Activated CD4-positive, alpha-beta T cell treated with anti-CD3 and anti-CD28 coated beads for 4 hours (primary cell): ENCODE measurements at places on chromosomes 4 and X.

DNA sequence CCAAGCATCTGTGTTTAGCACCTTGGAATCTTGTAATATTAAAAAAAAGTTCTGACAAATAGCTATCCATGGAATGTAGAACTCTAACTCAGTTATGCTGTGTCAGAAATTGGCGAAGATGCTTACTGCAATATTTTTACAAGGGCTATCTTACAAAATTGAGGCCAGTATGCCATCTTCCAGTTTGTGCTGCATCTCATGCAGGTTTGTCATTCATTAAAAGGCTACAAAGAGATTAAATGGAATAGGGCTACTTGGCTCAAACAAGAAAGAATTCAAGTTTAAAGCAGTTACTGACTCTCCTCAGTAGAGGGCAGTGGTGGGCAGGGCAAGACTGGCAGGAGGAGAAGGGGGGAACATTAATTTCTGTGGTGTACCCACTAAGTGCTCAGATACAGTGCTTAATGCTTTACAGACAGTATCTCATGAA lies 66.5 kb downstream of the SHROOM4 start:
- DNase-seq = no peak

DNA sequence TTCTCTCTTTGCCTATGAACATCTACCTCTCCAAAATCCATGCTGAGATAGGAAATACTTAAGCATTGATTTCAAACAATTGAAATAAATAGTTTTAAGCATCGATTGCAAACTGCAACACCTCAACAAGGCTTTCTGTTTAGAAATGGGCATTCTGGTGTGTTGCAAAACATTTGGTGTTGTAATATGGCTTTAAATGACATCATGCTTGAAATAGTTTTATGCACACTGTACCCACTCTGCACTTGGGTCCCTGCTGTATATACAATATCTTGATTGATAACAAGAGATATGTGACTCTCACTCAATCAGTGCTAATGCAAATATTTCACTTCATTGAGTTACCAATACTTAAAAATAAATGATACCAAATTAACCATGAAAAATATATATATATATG lies 964.9 kb upstream of the GRIA3 start:
- no peak for DNase-seq

DNA sequence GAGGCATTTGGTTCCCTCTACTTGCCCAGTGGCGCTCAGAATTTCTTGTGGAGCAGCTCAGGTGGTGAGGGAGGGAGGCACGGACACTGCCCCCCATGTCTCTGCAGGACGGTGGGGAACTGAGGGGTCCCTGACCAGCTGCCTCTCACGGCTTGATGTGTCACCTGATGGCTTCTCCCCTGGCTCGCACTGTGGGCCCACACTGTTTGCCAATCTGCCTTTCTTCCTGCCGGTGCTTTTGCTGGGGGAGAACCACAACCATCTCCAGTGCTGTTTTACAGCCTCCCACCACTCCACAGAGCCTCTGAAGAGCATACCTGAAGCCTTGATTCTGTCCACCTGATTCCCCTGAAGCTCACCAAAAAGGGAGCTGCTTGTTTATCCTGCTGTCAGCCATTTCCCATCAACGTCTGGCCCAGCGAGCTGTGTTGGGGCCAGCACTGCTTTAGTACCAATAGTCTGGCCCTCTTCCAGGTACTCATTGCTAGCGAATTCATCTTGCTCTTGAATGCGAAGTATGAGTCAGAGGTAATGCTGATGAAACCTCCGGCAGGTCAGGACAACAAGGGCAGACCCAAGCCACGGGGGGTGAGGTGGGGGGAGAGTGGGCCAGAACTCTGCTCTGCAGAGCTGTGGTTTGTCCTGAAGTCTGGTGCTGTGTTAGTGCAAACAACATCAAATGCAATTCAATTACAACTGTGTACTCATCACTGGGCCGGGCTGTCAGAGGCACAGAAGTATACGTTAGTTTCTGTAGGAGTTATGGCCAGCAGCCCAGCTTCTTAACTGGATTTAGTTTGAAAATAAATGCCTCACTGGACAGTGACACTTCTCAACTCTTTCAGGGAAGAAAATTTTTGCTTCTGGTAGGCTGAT lies 208.3 kb upstream of the JADE1 start:
- no peak for DNase-seq

- DNase-seq = no peak
Observed at GRCh38 chr4:8939840-8940742, 68.5 kb upstream of the HMX1 start.

GRCh38 chrX:108309144-108309543 lies 129.1 kb downstream of the COL4A6 start:
- DNase-seq = no peak

- no peak for DNase-seq
Observed at GRCh38 chr4:87977521-87978278, 2.2 kb downstream of the SPP1 start.

- DNase-seq = no peak
Observed at GRCh38 chr4:8922481-8922880, 50.8 kb upstream of the HMX1 start.

DNA sequence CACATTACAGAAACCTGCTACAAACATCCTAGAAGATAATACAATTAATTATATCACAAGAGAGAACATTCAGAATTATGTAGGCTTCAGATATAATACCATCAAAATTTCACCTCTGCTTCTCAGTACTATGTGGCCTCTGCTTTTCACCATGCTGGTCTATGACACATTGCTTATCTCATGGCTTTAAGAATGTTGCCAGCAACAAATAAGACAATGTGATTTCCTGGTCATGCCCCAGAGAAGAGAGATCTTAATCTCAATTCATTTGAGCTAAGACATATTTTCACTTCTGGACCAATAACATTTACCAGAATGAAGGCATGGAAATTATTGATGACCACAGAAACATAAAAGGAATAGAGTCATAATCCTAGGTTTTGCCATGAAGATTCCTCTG lies 1233.4 kb upstream of the ADGRL3 start:
- no peak for DNase-seq

DNA sequence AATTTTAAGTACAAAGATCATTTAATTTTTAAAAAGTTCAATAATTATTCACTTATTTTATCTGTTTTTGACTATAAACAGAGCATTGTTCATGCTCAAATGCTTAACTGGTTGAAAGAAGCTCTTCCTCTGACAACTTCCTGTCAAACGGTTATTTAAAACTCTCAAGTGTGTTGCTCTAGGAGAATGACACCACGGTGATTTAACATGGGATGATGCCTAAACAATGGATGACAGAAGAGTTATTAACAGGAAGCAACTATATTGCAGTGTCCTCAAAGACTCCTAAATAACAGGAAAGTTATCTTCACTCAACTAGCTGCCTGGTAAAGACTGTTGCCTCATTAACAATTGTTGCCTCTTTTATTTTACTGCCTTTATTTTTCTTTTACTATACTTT lies 509.6 kb downstream of the PACRGL start:
- DNase-seq = no peak

DNA sequence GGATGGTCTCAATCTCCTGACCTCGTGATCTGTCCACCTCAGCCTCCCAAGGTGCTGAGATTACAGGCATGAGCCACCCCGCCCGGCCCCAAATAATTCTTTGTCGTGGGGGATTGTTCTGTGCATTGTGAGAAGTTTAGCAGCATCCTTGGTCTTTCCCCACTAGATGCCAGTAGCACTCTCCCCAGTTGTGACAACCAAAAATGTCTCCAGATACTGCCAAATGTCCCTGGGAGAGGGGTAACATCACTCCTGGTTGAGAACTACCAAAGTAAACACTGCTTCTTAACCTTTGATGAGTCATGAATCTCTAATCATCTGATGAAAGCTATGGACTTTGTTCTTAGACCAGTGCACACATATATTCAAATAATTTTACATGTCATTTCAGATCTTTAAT lies 90.7 kb upstream of the BRS3 start:
- DNase-seq = no peak

DNA sequence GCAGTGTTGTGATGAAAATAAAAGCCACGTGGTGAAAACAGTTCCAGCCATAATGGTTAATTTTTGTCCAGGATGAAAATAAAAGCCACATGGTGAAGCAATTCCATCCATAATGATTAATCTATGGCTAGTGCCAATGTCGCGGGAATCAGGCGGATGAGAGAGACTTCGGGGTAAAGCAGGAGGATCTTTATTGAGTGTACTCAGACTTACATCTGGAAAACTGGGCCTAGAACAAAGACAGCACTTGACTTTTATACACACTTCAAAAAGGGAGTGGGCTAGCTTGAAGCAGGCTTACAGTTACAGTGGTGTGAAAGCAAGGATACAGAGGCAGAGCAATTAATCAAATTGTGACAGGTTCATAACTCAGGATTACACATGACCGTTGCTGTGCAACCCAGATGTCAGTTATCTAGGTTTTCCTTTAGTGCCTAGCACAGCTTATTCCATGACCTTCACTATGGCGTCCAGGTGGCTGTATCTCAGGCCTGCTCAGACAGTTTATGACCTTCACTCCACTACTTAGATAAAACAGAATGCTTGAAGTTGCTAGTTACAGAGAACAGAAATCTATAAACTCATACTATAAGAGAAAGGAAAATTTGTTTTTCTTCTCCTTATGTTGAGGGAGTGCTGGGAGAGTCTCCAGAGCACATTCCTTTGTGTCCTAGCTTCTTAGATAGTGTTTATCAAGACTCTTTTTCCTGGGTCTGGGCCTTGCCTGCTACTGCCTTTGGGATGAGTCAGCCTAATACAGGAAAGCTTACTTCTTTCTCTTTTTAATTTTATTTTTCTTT lies 5.9 kb upstream of the PLA2G12A start:
- no peak for DNase-seq

- no peak for DNase-seq
Observed at GRCh38 chrX:19728915-19729314, 158.5 kb downstream of the SH3KBP1 start.

DNA sequence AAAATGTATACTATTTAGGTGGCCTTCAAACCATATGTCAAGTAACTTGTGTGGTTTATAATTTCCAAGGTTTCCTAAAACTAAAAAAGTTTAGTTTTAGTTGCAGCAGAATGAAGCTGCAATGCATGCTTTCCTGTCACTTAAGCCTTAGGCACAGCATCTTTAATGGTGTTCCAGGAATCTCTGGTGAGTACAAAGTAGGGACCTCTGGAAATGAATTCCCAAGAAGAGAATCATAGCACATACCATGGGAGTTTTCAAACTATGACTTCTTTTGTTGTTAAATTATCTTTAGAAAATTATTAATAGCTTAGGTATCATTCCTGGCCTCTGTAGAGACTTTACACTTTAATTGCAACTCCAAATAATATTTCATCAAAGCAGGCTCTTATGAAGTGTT lies 1005.9 kb upstream of the PABPC4L start:
- no peak for DNase-seq

GRCh38 chr4:186726426-186727168 lies 2.9 kb upstream of the FAT1 start:
- no peak for DNase-seq

- no peak for DNase-seq
Observed at GRCh38 chrX:1416965-1417760, 25.2 kb upstream of the SLC25A6 start.

GRCh38 chr4:4880492-4880891 lies 21.0 kb downstream of the MSX1 start:
- no peak for DNase-seq

- DNase-seq = no peak
Observed at GRCh38 chrX:127190381-127190780, 370.9 kb downstream of the PRR32 start.

DNA sequence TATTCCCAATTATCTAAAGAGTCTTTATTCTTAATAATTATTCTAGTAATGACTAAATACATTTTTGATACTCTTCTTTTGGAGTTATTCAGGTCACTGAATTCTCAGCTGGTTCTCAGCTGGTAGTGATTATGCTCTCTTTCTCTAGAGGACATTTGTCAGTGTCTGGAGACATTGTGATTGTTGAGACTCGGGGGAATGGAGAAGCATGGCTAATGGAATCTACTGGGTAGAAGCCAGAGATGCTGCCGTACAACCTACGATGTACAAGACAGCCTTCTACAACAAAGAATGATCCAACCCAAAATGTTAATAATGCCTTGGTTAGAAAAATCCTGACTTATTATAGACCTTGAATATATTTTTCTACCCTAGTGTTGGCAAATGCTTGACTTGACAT lies 149.2 kb upstream of the ANKRD50 start:
- no peak for DNase-seq

DNA sequence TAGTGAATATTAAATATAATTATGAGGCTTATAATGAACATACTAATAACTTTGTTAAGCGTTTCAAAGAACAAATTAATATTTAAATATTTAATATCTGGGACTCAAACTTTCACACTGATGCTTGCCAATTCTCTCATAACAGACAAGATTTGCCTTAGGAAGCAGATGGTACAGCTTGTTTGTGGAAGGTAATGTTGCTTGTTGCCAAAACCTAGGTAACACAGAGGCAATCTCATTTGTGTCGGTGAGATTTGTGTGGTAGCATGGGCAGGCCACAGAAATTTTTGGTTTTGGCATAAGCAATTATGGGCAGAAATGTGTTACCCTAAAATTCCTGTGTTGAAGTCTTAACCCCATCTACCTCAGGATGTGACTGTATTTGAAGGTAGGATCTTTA lies 114.9 kb upstream of the AFF2 start:
- DNase-seq = no peak

DNA sequence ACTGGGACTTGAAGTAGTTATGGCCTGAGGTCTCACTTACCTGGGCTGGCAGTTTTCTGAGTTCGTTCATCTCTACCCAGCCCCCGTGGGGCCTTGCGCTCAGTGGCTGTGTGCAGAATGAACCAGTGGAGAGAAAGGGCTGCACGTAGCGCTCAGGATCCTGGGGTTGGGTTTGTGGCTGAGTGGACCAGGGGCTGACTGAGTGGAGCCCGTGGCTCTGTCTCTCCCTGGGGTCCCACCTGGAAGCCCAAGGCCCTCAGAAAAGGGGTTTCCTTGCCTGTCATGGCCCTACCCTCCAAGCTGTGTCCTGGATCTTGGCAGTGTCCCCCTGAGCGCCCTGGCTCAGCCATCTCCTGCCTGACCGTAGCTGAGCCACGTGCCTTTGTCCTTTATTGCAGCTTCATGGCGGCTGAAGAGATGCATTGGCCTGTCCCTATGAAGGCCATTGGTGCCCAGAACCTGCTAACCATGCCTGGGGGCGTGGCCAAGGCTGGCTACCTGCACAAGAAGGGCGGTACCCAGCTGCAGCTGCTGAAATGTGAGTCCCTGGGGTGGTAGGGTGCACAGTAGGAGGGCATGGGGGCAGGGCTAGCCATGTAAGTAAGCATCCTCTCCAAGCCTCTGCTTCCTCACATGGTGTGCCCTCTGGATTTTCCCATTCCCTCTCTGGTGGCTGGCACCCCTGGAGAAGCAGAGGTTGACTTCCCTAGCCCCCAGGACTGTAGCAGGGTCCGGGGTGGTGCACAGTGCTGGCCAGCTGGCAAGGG lies 23.2 kb upstream of the ADD1 start:
- no peak for DNase-seq

DNA sequence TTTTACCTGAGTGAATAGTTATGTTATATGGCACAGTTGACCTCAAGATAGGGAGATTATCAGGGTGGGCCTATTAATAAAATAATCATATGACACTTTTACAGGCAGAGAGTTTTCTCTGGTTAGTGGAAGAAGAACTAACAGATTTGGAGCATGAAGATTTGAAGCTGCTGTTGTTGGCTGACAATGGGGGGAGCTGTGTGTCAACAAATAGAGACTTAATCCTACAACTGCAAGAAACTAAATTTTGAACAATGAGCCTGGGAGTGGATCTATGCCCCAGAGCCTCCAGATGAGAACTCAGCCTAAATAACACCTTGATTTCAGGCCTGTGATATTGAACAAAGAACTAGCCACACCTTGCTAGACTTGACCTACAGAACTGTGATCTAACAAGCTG lies 7.2 kb upstream of the CCSER1 start:
- no peak for DNase-seq
